Activated CD4-positive, alpha-beta T cell treated with anti-CD3 and anti-CD28 coated beads, Interleukin-2, amount 10 ng/mL, durations not matched to agents 24 days and 14 days (primary cell): ENCODE measurements at places on chromosomes 3 and 15.

GRCh38 chr3:104939196-104939595 lies 427.5 kb upstream of the ALCAM start:
- no peak overlapping the region for H3K4me3 ChIP-seq
- no peaks in the 10 kb centered on the region for H3K4me1 ChIP-seq
- H3K36me3 ChIP-seq: no peaks in the 10 kb centered on the region
- DNase-seq: no peak
- H3K27me3 ChIP-seq: no peaks in the 10 kb centered on the region
- H3K27ac ChIP-seq: no peak overlapping the region

DNA sequence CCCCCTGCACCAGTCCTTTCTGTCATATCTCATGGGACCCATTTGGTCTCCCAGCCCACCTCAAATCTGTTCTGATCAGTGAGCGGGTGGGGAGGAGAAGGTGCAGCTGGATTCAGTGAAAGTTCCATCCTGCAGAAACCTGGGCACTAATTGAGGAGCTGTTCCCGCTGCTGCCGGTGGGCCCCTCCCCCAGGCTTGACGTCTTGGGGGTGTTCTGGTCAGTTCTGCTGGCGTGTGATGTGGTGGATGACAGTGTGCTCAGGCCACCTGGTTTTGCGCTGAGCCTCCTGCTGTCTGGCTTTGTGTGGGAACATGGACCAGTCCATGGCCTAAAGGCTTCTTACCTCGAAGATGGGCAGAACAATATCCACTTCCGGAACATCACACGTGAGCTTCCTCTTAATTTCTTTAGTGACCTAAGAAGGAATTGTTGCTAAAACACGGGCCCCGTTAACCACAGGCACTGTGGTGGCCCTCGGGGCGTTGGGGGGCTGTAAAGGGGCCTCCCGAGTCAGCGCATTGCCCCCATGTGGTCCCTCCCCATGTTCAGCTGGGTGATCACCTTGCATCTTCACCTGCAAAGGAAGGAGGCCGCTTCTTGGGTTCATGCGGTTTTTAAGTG lies 59.7 kb downstream of the RGMA start:
- H3K4me3 ChIP-seq: no peak overlapping the region
- H3K4me1 ChIP-seq: peaks cover 30% of the 10 kb centered on the region
- H3K27ac ChIP-seq: peak overlapping the region; percentile 63
- H3K27me3 ChIP-seq: no peaks in the 10 kb centered on the region
- H3K36me3 ChIP-seq: peaks cover 33% of the 10 kb centered on the region

DNA sequence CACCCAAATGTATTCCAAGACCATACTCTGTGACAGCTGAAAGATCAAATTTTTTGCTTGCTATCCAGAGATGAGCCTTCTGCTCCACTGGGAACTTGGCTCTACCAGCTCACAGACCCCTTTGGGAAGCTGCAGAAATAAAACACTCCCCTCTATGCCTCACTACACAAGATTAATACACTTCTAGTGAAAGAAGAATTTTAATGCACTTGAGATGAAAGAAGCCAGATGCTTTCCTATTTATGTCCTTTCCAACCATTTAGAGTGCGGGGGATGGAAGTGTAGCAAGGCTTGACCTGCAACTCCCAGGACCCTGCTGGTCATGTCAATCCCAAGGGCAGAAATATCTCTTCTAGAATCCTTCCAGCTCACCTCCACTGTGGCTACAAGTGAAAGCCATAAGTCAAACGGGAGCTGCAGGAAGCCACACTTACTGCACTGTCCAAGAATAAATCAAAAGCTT lies 34.7 kb downstream of the ANXA2 start:
- peak overlapping the region; percentile 42 for H3K4me3 ChIP-seq
- H3K27me3 ChIP-seq: no peaks in the 10 kb centered on the region
- H3K27ac ChIP-seq: peak overlapping the region; percentile 78
- DNase-seq: no peak

DNA sequence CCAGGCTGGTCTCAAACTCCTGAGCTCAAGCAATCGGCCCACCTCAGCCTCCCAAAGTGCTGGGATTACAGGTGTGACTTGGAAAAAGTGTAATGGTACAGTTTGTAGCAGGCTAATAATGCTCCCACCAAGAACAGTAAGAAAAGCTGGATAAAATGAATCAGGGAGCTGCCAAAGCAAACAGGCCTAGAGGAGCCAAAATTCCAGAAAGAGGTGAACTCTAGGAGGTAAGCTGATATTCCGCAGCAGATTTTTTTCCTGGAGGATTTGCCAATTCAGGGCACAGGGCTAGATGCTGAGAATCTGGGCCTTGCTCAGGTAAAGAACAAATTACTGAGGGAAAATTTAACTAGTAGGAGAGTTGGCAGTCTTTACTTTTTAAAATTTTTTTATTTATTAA lies 11.0 kb upstream of the PCYT1A start:
- no peaks in the 10 kb centered on the region for H3K27me3 ChIP-seq
- no peak overlapping the region for H3K4me3 ChIP-seq
- peaks cover 3% of the 10 kb centered on the region for H3K4me1 ChIP-seq
- H3K36me3 ChIP-seq: peaks cover 18% of the 10 kb centered on the region
- H3K27ac ChIP-seq: no peak overlapping the region

DNA sequence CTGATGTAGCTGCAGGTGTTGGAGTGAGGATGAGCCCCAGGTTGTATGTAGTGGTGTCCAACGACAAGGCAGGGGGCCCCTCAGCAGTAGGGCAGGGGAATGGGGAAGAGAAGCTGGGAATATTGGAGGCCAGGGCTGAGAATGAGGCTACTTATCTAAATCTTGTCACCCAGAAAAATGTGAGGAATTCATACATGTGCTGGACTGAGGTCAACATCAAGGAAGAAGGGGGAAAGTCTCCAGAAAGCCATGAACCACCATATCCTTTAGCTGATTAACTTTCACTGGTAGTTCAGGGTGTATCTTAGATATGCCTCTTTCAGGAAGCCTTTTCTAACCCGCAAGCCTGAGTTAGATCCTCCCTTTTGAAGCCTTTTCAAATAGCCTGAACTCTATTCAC lies 22.6 kb upstream of the FSTL1 start:
- no peak overlapping the region for H3K4me3 ChIP-seq
- H3K36me3 ChIP-seq: no peaks in the 10 kb centered on the region

DNA sequence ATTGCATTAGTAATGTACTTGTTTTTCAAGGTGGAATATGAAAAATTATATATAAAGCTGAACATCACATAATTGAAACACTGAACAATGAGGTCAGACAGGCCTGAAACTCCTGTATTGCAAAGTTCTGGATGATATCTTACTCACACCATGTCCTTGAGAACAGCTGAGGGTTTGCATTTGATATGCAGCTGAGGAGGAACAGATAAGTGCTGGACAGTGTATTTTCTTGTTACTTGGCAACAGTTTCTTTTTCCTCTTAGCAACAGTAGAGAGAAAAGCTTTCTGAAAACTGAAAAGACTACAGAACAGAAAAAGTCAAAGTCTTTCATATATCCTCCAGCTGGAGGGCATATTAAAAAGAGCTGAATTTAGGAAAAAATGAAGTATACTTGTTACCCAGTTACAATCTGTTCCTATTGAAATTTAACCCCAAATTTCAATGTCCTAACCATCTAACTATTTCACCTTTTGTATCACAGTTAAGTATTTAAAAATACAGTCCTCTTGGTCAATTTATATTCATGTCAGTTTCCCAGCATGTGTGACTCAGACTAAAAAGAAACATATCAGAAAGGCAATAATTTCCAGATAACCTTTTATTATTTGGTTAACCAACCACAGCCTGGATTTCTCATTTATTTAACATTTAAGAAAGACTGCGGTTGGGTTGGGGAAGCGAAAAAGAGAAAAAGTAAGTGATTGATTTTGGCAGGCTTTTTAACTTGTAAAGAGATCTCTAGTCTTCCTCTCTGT lies 733.0 kb upstream of the DPPA4 start:
- DNase-seq: no peak
- H3K27me3 ChIP-seq: no peaks in the 10 kb centered on the region
- H3K27ac ChIP-seq: no peak overlapping the region
- no peaks in the 10 kb centered on the region for H3K4me1 ChIP-seq
- no peak overlapping the region for H3K4me3 ChIP-seq
- H3K36me3 ChIP-seq: no peaks in the 10 kb centered on the region

DNA sequence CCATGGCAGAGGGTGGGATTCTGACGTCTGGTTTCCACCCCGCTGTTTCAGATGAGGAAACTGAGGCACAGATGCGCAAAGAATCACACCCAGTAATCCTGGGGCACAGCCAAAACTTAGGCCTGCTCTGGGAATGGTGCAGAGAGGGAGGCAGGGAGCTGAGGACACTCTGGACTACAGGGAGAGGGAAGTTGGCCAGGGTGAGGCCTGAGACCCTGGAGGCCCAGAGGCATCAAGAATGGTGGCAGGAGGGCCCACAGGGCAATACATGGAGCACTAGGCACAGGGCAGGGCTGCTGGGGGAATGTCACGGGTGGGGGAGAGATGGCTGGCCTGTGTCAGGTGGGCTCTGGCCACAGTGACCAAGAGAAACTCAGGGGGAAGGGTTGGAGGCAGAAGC lies 63.6 kb downstream of the TLE3 start:
- DNase-seq: no peak
- H3K4me3 ChIP-seq: no peak overlapping the region
- H3K27ac ChIP-seq: no peak overlapping the region
- peaks cover 6% of the 10 kb centered on the region for H3K27me3 ChIP-seq
- no peaks in the 10 kb centered on the region for H3K4me1 ChIP-seq

DNA sequence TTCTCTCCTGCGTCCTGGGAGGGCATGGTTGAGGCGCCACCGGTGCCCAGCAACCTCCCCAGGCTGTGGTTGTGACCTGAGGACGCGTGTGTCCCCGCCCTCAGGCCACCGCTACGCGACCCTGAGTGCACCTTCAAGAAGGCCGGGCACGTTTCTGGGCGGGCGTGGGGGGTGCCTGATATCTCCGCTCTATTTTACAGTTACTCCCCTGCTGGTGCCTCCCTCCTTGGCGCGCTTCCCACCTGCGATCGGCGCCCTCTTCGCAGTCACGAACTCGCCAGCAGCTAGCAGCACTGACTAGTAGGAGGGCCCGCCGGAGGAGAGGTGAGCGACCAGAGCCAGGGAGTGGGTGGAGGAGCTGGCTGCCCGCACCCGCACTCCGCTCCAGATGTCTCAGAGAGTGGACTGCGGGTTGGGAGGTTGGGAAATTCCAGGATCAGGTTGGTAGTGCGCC lies 43.2 kb upstream of the POLG start:
- H3K36me3 ChIP-seq: peaks cover 2% of the 10 kb centered on the region
- peaks cover 82% of the 10 kb centered on the region for H3K27me3 ChIP-seq
- H3K4me3 ChIP-seq: no peak overlapping the region
- no peaks in the 10 kb centered on the region for H3K4me1 ChIP-seq
- no peak overlapping the region for H3K27ac ChIP-seq

GRCh38 chr15:66749841-66750575 lies 48.0 kb downstream of the SMAD6 start:
- H3K4me3 ChIP-seq: no peak overlapping the region
- H3K27ac ChIP-seq: no peak overlapping the region
- no peak for DNase-seq

DNA sequence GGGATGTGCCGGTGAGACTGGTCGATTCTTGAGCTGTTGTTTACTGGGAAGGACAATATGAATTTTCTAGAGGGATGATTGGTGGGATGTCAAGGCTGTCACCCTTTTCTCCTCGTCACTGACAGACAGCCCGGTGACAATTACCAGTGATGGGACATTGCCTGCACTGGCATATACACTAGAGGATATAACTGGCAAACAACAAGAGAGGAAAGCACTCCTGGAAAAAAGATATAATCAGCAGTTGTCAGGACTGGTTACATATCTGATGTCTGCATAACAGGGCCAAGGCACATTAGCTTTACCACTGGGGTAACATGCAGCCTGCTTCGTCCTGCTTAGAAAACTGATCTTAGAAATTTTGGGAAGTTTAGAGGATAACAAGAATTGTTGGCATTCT lies 131.1 kb downstream of the ROBO2 start:
- H3K27ac ChIP-seq: no peak overlapping the region
- H3K27me3 ChIP-seq: no peaks in the 10 kb centered on the region
- H3K36me3 ChIP-seq: no peaks in the 10 kb centered on the region
- H3K4me3 ChIP-seq: no peak overlapping the region

DNA sequence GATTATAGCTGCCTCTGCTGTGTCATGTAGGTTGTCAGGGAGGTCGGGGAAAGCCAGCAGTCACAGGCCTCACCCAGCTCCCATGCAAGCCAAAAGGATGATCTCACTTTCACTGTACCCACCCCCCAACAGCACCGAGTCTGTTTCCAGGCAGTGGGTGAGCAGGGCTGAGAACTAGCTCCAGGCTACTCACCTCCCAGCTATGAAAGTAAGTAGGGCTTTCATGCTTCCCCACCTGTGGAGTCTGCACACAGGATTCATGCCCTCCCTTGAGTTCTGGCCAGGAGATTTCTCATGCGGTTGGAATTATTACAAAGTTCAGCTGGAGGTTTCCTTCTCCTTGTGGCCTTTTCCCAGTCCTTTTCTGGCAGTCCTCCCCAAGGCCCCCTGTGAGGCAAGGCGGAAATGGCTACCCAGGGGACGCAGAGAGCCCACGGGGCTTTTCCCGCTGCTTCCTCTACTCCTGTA lies 356.2 kb downstream of the SV2B start:
- H3K27ac ChIP-seq: no peak overlapping the region
- peaks cover 27% of the 10 kb centered on the region for H3K4me1 ChIP-seq
- no peak for DNase-seq
- peaks cover 26% of the 10 kb centered on the region for H3K36me3 ChIP-seq
- H3K4me3 ChIP-seq: no peak overlapping the region

GRCh38 chr3:155629056-155629455 lies 115.8 kb downstream of the PLCH1 start:
- no peak overlapping the region for H3K4me3 ChIP-seq
- DNase-seq: no peak
- no peaks in the 10 kb centered on the region for H3K36me3 ChIP-seq
- H3K27ac ChIP-seq: no peak overlapping the region
- H3K4me1 ChIP-seq: no peaks in the 10 kb centered on the region

DNA sequence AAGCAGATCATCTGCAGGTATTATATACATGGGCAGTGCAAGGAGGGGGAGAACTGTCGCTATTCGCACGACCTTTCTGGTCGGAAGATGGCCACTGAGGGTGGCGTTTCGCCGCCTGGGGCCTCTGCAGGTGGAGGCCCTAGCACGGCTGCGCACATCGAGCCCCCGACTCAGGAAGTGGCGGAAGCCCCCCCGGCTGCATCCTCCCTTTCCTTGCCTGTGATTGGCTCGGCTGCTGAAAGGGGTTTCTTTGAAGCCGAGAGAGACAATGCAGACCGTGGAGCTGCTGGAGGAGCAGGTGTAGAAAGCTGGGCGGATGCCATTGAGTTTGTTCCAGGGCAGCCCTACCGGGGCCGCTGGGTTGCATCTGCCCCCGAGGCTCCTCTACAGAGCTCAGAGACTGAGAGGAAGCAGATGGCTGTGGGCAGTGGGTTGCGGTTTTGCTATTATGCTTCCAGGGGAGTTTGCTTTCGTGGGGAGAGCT lies 639 bp downstream of the MKRN3 start:
- DNase-seq: peak; percentile 71
- H3K36me3 ChIP-seq: no peaks in the 10 kb centered on the region
- peak overlapping the region; percentile 68 for H3K4me3 ChIP-seq
- peak overlapping the region; percentile 34 for H3K27ac ChIP-seq
- peaks cover 2% of the 10 kb centered on the region for H3K27me3 ChIP-seq
- no peaks in the 10 kb centered on the region for H3K4me1 ChIP-seq
